Inflammatory macrophage (primary cell): ENCODE measurements at places on chromosomes 1 and 21.

DNA sequence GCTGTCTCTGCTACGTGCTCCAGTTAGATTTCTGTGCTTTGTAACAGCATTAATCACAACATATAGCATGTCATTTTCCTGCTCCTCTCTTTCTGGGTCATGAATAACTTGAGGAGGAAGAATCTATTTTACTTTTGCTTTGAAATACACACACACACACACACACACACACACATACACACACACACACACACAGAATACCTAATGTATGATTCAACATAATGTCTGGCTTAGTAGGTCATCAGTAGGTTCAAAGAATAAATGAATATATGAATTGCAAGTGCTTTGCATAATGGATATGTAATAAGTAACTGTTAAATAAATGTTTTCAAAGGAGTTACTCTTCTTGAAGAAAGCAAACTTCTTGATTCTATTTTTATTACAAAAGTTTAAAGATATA, 249.0 kb downstream of the PDE4B start:
- DNase-seq = no peak

GRCh38 chr1:238341395-238341794, 450.7 kb upstream of the ZP4 start:
- no peak for DNase-seq

DNA sequence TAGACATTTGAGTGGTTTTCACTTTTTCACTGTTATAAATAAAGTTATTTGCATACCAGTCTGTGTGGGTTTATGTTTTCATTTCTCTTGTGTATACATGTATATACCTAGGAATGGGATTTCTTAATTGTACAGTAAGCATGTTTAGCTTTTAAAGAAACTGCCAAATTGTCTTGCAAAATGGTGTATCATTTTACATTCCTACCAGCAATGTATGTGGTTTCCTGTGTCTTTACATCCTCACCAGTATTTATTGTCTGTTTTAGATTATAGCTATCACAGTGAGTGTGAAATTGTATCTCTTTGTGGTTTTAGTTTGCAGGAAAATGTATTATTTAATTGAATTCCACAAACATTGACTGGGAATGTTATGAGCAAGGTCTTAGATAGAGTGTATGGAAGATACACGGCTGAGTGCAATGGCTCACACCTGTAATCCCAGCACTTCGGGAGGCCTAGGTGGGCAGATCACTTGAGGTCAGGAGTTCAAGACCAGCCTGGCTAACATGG, 57.3 kb downstream of the MACF1 start:
- no peak for DNase-seq

- no peak for DNase-seq
Observed at GRCh38 chr1:29832936-29833335, 596.6 kb downstream of the PTPRU start.

- DNase-seq = peak; percentile 18
Observed at GRCh38 chr1:145936247-145936646, 9.0 kb upstream of the RBM8A start.

- no peak for DNase-seq
Observed at GRCh38 chr1:164922585-164922984, 363.6 kb downstream of the PBX1 start.

GRCh38 chr1:92907949-92908684, 53.1 kb downstream of the DIPK1A start:
- DNase-seq = no peak

GRCh38 chr1:20248971-20249612, 41.6 kb upstream of the VWA5B1 start:
- DNase-seq = no peak

DNA sequence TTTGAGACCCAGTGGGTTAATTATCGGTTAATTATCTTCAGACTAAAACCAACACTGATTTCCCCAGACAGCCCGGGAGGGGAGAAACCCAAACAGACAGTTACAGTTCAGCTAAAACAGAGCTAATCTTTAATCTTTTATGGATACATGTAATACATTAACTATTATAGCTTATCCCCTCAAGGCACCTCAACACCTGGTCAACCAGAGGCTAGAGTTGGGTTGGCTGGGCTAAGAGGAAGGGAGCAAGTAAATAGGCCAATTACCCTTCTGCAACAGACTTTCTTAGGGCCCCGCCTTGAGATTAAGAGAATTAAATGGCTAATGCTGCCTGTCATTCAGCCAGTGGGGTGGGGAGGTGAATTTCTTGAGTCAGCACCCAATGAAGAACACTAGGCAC, 6.6 kb upstream of the MED18 start:
- no peak for DNase-seq

- DNase-seq = peak; percentile 83
Observed at GRCh38 chr1:45647248-45648021, 23.6 kb upstream of the CCDC17 start.

DNA sequence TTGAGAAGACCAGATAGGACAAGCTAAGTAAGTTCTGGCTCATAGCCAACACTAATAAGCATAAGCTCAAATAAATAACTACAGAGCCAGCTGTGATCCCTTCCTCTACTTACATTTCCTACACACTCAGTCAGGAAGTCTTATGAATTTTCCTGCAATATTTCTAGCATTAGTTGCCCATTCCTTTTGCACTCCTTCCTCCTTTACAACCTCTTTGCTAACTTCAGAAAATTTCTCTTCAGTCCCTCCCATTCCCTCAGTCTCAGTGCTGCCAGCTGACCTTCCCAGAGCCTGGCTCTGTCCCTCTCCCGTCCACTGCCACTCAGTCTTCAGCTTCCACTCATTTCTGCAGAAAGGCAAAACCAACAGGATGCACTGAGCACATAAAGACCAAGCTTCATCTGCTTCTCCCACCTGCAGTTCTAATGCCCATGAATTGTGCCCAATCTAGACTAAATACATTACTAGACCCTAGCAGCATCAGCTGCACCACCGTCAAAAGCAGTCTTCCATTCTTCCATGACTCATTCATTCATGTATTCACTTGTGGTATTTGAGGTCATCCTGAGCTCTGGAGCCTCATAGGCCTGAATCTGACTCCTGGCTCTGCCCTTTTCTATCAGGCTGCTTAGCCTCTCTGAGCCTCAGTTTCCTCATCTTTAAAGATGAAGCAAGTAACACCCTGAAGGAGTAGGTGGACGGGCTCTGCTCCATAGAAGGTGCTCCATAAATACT, 54.6 kb upstream of the SIPA1L2 start:
- DNase-seq = no peak

GRCh38 chr21:35326677-35327076, 277.6 kb upstream of the RUNX1 start:
- no peak for DNase-seq

DNA sequence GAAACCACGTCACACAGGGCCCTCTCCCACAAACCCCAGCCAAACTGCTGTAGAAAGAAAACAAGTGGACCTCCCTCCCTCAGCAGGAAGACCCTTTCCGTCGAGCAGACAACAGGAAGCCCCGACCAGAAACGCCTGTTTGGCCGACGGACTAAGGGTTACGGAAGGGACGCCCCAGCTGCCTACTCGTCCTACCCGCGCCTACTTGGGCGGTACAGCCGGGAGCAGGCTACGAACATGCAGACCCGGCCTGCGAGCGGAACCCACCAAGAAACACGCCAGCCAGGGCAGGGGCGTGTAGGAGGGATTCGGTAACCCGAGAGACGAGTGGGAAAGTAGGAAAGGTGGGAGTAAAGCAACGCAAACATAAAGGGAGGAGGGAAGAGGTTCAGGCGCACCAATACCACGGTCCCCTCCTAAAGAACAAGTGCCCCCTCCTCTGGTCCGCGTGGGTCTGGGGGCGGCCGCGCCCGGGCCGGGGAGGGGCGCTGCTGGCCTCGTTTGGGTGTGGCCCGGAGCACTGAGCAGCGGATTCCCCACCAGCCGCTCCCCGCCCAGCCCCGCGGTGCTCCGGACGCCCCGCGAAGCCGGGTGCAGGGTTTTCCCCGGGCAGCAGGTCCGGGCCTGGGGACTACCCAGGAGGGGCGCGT, 450 bp downstream of the S100A10 start:
- DNase-seq = peak; percentile 74

DNA sequence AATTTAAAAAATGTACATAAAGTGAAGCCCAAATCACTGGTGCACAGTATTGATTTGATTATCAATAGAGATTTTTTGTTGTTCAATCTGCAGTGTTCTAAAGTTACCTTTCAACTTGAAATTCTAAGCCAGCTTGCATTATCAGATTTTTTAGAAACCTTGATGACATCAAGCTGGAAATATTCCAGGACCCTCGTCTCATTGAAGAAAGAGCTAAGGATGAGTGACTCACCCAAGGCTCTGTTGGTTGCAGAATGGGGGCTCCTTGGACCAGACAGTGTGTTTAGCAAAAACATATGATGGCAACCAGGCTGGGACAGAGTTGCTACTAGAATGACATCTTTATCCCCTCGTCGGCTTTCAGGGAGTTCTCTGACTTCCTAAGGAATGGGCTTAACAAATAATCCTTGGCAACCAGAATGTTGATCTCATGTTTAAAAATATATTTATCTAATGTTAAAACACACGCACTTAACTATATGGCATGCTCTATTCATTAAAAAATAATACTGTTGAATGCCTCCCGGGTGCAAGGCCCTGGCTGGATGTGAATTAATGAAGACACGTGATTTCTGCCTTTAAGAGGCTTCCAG, 79.7 kb downstream of the RUNX3 start:
- no peak for DNase-seq

- peak; percentile 9 for DNase-seq
Observed at GRCh38 chr1:173300061-173301044, 93.2 kb upstream of the TNFSF4 start.

DNA sequence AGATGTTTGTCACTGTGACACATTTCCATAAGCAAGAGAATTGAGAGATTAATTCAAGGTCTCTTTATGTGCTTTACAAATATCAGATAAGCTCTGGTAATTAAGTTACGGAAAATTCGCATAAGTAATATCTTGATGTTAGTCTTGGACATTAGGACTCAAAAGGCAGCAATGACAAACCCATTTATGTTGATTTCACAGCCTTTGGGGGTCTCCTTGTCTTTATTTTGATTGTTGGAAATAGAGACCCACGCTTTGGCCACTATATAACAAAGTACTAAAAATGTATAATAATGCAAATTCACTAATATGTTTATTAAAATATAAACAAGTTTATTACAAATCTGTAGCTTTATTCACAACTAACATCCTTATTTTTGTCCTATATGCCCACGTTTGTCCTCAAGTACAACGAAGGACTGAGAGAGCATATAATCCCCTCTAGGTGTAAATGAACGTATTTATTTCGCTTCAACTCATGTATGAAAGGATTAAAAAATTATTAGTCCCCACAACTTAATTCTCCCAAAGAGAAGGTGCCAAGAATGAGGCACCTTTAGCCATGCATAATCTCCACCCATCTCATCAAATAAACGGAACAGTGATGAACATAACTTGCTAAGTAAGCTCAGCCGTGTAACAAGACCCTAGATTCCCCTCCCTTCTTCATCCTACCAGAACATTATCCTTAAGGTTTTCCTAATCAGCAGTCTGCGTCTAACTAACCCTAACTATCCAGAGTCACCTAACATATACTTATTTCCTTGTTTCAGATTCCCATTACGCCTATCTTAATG, 1.6 kb upstream of the LAMC1 start:
- no peak for DNase-seq

- DNase-seq = peak; percentile 16
Observed at GRCh38 chr1:74504125-74504932, 8.1 kb downstream of the LRRC53 start.

- DNase-seq = no peak
Observed at GRCh38 chr21:46038341-46038829, 56.8 kb downstream of the COL6A1 start.

DNA sequence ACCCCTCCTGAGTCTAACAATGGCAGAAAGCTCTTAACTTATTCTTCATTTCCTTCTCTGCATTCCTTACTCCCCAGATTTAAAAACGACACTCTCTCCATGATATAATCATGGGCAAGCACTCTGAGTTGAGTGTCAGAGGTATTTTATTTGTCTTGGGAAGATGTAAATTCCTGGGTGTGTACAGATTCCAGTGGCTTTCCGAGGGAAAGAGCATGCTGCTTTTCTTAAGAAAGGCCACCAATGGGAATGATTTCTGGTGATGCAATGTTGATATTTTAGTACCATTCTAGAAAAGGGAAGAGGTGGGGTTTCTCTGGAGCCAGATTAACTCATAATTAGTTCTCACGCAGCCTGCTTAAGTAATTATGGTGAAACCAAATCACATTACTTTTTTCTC, 47.8 kb upstream of the BTG3 start:
- peak; percentile 31 for DNase-seq

DNA sequence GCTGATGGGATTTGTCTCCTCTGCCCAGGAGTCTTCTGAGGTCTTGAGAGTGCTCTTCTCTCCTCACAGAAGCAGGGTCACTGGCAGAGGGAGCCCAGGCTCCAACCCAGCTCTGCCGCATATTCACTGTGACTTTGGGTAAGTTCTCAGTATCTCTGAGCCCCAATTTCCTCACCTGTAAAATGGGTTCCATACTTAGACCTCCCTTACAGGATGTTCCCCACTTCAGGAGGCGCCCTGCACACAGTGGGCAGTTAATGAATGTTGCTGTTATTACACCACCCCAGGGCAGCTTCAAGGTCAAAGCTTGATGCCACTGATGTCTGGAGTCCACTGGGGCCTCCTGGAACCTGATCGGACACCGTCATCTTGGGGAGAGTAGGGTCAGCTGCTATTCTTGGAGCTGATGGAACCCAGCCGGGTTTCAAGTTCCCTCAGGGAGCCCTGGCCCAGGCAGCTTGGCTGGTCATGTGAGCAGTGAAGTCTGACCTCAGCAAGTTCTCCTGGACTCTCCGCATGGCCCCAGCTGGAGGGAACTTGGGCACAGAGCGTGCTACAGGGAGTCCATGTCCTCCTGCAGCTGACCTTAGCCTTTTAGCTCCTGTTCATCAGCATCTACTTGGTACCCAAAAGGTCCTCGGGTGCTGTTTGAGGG, 21.8 kb downstream of the COA7 start:
- DNase-seq = peak; percentile 26

DNA sequence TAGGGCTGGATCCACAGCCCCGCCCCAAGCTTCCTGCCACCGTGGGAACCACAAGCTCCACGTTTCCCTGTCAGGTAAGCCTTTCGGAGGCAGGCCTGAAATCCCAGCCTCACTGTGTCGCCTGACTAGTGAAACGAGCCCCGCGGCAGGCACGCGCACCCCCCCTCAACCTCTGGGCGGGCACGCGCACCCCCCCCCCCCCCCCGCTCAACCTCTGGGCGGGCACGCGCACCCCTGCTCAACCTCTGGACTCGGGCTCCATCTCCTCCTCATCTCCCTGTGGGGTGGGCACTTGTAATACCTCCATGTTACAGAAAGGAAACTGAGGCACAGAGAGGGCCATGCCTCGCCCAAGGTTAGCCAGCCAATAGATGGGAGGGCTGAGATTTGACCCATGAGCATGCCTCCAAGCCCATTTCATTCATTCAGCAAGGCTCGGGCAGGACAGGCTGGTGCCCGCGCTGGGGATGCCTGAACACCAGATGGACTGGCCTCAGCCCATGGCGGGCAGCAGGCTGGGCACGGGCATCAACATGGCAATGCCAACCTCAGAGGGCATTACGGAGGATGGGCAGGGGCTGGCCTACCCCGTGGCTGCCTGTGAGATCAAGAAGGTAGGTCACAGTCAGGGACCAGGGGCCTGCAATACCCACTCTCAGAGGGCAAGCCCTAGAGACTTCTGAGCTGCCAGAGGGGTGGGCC, 4.7 kb downstream of the CFAP410 start:
- DNase-seq = no peak

GRCh38 chr1:203754455-203754864, 10.5 kb upstream of the LAX1 start:
- DNase-seq = no peak
